ENCODE measurements at places on chromosomes 3 and 15.

DNA sequence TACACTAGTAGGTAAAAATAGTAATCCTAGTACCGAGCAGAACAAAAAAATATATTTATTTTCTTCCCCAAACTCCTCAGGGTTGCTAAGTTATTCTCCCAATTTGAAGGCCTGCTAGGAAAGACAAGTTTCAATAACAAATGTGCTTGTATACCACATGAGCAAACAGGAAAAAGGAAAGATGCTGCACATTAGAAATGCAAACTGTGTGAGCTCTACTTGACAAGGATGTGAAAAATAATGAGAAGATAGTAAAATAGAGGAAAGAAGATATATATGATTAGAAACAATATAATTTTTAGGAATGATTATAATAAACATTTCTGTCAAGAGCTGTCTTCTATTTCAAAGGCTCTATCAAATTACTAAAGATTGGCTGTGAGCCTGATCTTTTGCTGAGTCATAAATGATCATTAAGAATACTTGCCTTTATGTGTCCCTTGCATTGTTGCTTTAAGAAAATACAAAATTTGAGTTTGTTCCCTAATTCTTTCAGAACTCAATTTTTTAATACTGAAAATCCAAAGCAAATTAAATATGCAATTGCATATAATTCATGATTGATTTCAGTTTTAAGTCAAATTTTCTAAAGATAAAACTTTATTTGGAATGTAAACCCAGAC lies 174.2 kb downstream of the NEK10 start:
- no peak for DNase-seq

- no peak for DNase-seq
These were observed 35.2 kb downstream of the MYZAP start for GRCh38 chr15:57626713-57627440.

DNA sequence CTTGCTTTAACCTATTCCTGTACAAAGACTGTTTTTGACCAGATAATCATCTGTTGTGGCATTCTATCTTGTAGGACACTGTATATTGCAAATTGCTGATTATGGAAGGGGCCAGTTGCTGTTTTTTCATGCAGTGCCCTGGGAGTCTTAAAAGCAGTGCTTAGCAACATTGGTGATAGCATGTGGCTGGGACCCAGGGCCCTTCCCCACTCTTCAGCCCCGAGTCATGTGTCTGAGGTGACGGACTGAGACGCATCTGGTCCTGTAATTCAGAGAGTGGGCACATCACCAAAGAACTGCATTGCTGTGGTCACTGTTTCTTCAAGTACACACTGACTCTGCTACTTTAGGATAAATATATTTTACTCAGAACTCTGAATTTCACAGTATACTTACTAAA lies 63.4 kb downstream of the SNRK start:
- no peak for DNase-seq

GRCh38 chr15:66761726-66762595 lies 59.9 kb downstream of the SMAD6 start:
- DNase-seq: no peak

DNA sequence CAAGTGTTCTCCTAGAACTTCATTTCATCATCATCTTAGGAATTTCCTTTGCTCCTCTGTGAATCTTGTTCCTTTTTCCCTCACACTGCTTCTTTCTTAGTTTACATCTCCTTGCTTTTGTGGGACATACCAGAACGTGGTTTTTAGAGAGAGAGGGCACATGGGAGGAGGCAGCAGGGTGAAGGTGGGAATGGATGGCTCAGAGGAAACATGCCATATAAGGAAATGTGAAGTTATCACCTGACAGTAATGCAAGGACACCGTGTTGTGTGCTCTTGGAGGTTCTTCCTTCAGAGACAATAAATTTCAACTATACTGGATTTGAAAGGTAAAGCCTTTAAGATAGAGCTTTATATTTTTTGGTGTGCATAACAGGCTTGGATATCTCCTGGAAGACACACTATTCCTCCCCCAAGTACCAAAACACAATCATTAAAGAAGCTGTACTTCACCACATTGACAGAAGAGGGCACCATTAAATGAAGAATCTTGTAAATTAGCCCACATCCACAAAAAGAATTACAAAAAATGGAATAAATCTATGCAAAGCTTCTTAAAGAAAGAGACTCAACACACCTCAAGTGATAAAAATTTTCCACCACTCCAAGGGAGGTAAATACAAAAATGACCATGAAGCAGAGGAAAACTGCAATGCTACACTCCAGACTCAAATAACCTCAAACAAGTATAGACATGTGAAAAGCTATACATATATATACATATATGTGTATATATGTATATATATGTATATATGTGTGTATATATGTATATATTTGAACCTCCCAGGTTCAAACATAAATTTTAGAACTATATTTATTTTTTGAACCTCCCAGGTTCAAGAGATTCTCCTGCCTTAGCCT lies 26.1 kb downstream of the RPL39L start:
- no peak for DNase-seq

- no peak for DNase-seq
These were observed 173.7 kb upstream of the CRBN start for GRCh38 chr3:3353153-3353552.

DNA sequence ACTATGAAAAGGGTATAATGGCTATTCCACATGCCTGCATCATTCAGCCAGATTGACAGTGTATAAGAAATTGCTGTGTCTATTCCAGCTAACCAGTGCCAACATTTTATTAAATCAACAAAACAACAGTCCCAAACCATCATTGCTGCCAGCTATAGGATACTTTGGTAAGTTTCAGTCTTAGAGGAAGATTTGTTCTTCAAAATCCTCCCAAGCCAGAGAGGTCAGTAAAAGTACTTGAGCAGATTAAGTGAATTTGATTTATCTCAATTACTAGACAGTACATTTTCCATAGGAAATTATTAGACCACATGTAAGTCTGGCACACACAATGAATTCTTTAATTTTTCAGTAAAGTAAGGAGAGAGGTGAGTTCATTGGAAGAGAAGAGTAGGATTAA lies 50.7 kb downstream of the TFG start:
- DNase-seq: no peak

DNA sequence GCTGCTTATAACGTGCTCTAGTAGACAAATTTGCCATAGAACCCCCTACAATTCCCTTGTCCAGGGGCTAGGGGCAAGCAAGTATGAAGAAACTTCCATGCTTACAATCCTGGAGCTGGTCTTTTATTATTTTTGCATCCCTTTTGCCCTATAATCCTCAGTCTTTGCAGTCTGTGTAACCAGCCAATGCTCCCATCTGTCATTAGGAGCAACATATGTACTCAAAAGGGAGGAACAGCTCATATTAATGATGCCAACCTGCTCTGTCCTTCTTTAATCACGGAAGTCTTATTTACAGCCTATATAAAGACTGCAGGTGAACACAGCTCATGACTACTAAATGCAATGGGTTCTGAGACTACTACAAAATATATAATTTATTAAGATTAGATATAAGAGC lies 263.3 kb downstream of the ZIC1 start:
- DNase-seq: no peak

DNA sequence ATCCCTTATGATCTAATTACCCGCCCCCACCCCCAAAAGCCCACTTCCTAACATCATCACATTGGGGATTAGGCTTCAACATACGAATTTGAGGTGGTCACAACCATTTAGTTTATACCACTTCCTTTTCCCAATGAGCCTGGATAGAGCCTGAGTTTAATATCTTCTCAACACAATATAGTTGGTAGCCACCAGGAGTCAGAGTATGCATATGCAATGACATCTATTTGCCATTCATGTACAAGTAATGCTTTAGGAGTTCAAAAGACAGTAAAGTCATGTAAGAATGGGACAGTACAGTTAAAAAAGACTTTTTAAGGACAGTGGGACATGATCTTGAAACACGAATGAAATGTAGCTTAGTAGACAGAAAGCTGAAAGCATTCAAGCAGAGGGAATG lies 172.4 kb downstream of the DCLK3 start:
- DNase-seq: no peak

- no peak for DNase-seq
These were observed 317.1 kb upstream of the TGFBR2 start for GRCh38 chr3:30289324-30289723.

DNA sequence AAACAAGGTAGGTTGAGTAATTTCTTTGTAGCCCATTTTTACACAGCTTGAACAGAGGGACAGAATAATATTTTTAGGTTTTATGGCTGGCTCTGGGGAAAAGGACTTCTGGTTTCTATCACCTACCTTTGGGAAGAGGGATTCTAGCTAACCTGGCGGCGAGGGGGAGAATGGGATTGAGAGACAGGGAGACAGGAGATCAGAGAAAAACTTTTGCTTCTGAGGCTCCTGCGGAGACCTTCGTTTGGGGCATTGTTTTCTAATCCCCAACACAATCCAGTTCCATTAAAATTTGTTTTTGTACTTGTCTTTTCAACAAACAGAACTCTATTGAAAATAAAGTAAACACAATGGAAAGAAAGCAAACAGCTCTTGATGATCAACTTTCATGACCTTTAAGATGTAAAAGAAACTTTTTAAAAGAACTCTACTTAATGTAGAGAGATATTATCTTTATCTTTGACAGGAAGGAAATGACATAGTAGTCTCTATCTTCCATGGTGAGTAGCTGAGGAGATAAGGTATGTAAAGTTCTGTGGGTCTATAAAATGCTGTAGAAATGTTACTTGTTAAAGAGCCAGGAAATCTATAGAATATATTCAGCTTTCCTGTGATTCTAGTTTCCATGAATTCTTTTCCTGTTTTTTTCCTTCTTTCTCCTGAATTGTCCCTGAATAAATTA lies 37.0 kb upstream of the P2RY1 start:
- DNase-seq: no peak

DNA sequence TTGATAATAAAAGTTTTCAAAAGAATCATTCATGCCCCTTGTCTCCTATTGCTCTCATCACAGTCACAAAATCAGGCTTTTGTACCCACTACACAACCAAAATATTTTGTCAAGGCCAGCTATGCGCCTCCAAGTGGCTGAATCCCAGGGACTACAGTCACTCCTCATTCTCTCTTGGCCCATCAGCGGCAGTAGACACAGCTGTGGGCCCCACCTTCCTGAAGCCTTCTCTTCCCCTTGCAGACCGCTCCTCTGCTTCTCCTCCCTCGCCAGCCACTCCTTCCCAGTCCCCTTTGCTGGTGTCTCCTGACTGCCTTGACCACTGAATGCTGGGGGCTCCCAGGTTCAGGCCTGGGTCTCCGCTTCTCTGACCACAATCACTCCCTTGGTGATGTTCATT lies 52.1 kb downstream of the LSM3 start:
- DNase-seq: no peak

GRCh38 chr3:109803274-109803673 lies 465.9 kb upstream of the DPPA4 start:
- no peak for DNase-seq

DNA sequence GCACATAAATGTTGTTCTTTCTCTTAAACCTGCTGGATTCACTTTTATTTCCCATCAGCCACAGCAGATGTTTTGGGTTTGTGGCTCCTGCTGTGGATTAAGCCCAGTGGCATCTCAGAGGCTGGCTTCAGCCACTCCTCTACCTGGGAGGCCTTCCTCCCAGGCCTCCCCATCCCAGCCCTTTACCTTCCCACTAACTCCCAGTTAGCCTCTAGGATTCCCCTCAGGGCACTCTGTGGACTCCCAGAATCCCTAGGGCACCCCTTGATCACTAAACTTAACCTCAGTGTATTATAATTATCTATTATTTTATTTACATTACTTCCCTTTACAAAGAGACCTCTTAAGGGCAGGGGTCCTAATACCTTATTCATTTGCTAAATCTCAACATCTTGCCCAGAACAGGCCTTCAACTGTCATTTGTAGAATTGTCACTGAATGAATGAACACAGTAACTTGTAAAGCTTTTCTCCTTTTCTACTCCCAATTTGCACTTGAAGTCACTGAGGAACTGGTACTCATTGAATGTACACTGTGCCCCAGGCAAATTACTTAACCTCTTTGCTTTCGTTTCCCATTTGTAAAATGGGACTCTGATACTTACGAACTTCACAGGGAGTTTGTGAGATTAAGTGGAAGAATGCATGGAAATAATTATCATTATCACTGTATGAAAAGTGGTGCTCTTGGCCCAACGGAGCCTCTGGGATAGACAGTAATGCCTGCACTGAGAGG lies 8.3 kb downstream of the CCDC13 start:
- no peak for DNase-seq

DNA sequence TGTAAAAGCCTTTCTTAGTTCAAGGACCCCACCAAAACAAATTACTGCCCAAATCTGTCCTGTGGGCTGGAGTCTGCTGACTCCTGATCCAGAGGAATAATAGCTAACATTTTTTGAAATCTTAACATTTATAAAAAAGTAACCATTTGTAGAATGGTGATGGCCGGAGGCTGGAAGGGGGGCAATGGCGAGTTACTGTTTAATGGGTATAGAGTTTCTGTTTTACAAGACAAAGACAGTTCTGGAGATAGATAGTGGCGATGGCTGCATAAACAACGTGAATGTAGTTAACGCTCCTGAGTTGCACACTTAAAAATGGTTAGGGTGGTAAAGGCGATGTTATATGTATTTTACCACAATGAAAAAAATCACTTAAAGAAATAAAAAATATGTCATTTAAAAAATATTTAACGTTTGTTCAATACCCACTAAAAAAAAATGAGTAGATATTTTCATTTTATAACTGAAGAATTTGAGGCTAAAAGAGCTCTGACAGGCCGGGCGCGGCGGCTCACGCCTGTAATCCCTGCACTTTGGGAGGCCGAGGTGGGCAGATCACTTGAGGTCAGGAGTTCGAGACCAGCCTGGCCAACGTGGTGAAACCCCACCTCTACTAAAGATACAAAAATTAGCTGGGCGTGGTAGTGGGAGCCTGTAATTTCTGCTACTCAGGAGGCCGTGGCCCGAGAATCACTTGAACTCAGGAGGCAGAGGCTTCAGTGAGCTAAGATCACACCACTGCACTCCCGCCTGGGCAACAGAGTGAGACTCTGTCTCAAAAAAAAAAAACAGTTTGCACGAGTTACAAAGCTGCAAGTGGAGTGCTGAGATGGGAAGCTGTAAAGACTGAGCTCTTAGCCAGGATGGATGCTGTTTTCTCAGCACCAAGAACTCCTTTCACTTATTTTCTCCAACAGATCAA lies 37.6 kb downstream of the IGF2BP2 start:
- DNase-seq: no peak

GRCh38 chr3:112508860-112509259 lies 9.6 kb upstream of the BTLA start:
- DNase-seq: no peak

All from activated CD4-positive, CD25-positive, alpha-beta regulatory T cell (primary cell).